ENCODE measurements at places on chromosomes 3 and 15. TPM values are rescaled to one million over a fixed set of nuclear protein-coding genes. Genes with fewer than 3 reads are reported as not detected.

DNA sequence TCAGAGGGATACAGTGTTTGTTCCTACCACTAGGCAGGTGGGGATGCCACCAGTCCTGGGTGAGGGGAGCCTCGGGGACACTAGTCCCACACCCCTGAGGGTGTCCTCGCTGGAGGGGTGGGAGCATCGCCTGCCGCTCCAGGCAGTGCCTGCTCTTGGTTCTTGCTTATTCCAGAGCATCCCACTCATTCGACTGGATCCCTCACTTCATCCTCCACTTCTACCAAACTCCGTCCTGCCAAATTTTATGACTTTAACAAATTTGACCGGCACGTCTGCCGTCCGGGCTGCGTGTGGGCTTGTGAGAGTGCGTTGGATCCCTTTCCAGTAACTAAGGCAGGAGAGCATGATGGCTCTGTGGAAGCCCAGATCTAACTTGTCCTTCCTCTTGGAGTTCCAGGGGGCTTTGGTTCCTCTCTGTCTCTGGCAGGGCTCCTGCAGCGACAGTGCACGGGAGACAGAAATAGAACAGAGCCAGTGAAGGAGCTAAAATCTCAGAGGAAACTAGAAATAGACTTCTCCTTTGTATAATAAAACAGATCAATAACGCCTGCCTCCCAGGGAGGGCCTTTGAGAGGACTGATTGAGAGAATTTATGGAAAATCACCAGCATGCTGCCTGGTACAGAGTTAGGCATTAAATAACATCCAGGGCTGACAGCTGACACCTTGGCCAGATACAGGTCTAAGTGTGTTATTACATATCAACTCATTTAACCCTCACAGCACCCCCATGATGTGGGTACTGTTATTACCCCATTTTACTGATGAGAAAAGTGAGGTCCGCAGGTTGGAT, 34.5 kb downstream of the MGLL start:
- no peak for DNase-seq

- DNase-seq, result peak; percentile 77
These were observed 56.0 kb downstream of the ZMAT3 start for GRCh38 chr3:179015551-179016020.

DNA sequence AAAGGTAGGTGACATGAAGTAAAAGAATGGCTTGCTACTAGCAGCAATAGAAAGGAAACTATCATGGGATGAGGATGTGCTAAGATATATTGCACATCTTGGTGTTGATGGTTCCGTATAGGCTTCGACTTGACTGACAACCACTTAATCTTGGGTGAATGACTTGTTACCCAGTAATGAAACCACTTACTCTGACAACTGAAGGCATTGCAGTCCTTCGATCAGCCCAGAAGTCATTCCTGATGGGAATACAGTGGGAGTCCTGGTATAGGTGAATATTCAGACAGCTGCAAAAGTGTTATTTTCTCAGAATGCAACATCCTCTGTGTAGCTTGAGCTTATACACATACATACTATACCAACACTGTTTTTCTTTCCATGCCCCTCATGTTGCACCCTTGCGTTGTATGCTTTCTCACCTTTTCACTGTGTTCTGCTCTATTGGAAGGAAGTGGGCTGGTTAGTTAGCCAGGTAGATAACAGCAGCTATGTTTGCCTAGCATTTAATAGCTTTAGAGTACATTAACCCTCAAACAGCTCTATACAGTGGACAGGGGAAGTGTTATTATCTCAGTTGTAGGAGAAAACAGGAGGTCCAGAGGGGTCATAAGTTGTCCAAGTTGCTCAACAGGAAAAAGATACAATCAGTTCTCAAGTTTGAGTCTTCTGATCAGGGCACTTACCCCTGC, 376.5 kb downstream of the MFSD1 start:
- DNase-seq, result no peak

DNA sequence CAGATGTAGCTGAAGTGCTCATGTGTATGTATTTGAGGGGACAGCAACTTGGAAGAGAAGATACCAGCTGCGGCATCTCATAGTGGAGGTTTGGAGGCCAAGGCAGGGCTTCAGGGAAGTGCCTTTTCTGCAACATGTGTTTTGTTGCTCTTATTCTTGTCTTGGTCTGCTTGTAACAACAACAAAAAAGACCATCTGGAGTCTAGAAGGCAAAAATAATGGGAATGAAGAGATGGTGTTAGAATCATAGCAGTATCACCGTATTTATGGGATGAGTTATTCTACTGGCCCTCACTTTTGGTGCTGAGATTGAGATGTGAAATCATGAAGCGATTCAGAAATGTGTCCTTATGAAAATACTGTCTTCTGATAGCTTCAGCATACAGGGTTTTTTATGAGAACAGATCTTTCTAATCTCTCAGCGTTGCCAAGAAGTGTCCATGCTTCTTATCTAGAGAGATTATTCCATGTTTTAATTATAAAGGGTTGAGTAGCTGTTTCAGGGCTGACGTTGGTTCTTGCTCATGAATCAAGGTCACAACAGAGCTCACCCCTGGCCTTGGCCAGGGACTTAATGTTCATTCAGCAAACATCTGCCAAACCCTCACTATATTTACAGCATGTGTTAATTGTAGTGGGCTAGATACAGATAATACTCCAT, 58.0 kb downstream of the ITPR1 start:
- no peak for DNase-seq

DNA sequence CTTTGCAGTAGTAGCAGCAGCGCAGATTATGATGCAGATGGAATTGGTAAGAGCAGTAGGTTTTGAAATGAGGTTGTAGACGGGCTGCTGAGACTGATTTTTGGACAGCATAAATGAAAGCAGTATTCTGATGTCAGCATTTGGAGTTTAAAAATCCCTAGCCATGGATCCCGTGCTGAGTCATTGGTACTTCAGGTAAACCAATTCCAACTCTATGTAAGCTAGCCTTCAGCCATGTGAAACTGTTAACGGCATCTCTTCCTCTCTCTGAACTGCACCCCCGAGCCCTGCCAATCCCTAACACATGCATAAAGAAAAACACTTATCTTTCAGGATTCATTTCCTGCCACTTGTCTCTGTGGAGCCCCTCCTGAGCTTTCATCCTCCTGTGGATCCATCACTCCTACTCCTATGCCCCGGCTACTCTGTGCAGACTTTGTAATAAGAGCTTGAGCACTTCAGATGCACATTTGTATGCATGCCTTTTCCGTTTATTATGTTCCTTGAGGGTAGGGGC, 119.0 kb downstream of the AKAP13 start:
- no peak for DNase-seq

GRCh38 chr3:111706527-111706926, 111.4 kb upstream of the ZBED2 start:
- no peak for DNase-seq

ANKRD63 gene
- not detected for total RNA-seq

- no peak for DNase-seq
These were observed 38.9 kb downstream of the SLC25A26 start for GRCh38 chr3:66259566-66260255.

- no peak for DNase-seq
These were observed 713.6 kb downstream of the NSUN3 start for GRCh38 chr3:94776401-94776915.

ATRIP gene
- total RNA-seq, result 8.3 TPM

- DNase-seq, result no peak
These were observed 256.7 kb upstream of the TLE3 start for GRCh38 chr15:70354346-70354905.

MST1 gene
- 2.7 TPM for total RNA-seq

FBXW12 gene
- total RNA-seq, result 0.82 TPM

DNA sequence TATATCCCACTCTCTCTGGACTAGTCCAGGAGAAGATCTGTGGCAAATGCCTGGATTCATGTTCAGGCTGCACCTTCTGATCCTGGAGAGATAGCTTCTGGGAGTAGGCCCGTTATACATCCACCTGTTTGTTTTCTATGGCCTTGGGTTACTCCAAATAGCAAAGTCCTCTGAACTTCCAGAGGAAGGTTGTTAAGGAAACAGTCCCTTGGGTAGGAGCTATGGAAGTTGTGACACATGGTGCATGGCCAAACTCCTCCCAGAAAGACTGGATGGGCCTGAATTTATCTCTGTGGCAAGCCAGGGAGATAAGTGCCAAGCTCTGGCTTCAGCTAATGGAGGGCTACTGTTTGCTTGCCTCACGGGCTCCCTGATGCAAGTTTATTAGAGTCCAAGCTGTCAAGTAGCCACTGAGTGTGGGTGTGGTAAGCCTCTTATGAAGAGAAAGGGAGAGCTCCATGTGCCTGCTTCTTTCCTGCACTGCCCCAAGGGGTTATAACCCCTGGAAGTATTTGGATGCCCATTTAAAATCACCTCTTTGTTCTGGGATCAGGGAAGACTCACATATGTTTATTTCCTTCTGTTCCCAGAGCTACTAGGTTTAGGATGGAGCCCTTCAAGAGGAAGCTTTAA, 328.7 kb upstream of the ATP11B start:
- DNase-seq, result peak; percentile 69

TLR9 gene
- total RNA-seq, result not detected
